DMS53 (cell line): ENCODE measurements at places on chromosomes 6 and 20.

DNA sequence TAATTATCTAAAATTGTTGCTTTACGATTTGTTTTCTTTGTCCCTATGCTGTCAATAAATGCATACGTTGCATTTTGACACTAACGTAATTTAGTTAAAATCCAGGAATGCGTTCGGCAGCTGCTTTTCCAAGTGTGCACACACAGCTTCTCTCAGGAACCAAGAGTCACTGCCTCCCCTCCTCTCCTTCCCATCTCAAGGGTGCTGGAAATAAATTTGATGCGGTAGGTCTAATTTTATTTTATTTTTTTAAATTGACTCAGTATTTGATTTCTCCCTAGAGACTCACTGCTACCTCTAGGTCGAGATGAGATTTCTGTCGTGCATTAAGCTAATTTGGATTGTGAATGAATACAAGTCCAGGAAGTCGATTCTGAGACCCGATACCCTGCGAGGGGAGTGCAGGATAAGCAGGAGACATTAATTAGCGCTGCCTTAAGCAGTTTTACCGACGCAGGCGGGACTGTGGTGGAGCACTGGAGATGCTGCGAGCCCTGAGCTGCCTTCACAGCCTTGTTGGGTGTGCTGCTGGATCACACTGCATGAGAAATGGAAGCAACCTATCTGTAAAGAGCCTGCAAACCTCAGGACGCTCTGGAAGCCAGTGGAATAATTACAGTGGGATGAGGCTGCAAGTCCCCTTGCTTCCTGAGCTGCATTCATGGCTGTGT lies 381.2 kb downstream of the C6orf118 start:
- DNase-seq = no peak

- DNase-seq = no peak
These were observed 65.2 kb upstream of the PIM1 start for GRCh38 chr6:37104824-37105147.

DNA sequence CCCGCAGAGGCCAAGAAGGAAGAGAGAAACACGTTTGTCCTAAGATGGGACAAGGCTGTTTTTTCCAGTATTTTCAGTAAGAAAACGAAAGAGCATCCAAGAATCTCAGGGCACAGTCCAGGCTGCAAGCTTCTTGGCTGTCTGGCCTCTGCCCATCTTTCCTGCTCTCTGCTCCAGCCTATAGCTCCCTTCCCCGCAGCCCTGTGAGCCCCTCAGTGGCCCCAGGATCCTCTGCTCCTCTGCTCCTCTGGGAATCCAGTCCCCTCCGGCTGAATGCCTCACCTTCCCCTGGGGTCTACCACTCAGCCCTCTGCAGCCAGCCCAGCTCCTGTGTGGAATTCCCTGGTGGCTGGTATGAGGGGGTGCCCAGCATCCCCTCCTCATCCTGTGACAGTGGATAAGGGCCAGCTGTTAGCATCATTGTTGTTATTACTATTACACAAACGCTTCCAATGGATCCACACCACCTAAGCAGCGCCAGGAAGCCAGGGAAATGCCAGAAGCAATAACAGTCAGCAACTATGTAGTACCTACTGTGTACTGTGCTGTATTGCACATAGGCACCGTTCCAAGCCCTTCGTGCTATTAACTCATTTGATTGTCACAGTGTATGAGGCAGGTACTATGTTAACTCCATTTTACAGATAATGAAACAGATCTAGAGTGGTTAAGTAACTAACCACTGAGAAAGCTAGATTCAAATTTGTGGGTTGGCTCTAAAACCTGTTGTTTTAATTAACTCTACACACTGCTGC lies 60.3 kb upstream of the PTPN1 start:
- no peak for DNase-seq

GRCh38 chr6:163083141-163083540 lies 331.4 kb upstream of the QKI start:
- no peak for DNase-seq

GRCh38 chr6:28353356-28353755 lies 3.6 kb downstream of the ZKSCAN3 start:
- DNase-seq = peak; percentile 66

DNA sequence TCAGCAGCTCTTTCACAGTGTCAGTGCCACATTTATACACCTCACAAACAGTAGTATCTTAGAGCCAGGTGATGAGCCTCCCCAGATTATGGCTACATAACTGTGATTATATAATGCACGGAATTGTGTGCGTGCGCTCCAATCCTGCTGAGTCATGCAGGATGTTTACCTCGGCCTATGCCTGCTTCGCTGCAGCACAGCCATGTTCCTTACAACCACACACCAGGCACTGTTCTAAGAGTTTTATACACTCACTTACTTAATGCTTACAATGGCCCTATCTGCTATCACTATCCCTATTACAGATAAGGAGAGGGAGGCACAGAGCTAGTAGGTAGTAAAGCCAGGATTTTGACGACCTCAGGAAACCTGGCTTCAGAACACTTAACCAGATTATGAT lies 7.3 kb downstream of the ZKSCAN3 start:
- DNase-seq = peak; percentile 41

- peak; percentile 79 for DNase-seq
These were observed 219.1 kb upstream of the STXBP5 start for GRCh38 chr6:146985111-146985510.

- peak; percentile 90 for DNase-seq
These were observed 289 bp downstream of the FOXP4 start for GRCh38 chr6:41546475-41546865.

DNA sequence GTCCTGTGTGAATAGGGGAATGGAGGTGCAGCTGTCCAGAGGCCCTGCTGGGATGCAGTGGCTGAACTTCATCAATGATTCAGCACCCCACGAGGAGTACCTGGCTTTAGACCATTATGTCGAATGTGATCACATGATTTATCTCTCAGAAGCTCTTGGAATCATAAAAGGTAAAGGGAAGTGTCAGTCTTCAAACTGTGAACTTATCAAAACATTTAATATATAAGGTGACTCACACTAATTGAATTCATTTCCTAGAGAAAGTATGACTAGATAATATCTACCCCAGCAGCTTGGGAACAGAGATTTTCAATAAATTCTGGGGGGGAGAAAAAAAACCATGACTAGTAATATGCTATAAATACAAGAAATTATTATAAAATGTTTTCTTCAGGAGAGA lies 29.5 kb downstream of the ALDH8A1 start:
- DNase-seq = no peak

GRCh38 chr20:32628960-32629530 lies 43.9 kb upstream of the NOL4L start:
- DNase-seq = peak; percentile 32

DNA sequence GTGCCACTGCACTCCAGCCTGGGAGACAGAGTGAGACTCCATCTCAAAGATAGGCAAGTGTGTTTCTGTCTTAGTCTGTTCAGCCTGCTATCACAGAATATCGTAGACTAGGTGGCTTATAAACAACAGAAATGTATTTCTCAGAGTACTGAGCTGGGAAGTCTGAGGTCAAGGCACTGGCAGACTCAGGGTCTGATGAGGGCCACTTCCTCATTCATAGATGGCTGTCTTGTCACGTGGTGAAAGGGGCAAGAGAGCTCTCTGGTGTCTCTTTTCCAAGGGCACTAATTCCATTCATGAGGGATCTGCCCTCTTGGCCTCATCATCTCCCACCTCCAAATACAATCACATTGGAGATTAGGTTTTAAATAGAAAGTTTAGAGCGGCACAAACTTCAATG lies 95.6 kb upstream of the PHACTR3 start:
- no peak for DNase-seq

DNA sequence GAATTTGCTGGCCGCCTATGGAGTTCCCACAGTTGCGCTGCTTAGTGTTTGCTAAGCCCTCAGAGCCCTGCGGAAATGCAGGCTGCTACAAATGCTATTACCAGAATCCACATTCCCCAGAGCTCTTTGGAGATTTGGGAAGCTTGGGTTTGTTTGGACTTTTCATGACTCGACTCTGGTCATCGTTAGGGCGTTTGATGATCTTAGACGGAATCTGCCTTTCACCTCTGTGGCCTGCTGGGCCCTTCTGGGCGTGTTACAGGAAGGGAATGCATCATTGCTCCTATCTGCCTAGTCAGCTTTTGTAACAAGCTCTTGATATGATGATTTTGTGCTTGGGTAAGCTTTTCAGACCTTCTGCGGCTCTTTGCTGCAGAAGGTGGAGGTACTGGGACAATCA lies 50.8 kb downstream of the EYA2 start:
- DNase-seq = no peak

DNA sequence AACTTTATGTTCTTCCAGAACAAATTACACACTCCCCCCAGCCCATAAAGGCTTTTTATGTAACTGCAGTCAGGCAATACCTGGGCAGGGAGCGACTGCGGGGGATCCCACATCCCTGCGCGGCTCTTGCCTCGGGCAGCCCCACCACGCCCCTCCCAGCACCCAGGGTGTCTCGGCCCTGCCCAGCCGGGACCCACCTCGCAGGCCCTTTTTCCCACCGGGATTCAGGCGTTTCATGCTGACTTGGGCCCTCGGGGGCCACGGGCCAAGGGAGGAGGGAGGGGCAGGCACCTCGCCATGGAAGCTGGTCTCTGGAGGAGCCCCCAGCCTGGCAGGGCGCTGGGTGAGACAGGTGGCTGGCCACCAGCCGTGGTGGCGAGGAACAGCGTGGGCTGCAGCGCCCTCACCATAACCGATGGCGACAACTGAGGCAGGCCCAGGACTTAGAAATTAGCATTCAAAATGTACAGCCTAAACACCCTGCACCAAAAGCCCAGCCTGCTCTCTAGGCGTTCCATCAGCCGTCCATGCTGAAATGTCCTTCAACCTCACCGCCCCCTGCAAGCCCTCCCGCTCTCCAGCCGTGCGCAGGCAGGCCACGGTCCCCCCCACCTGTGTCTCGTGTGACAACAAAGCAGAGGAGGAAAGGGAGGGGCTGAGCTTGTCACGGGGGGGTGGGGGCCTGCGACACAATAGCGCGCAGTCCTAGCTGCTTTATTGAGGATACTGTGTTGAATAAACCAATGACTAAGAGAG lies 15.1 kb upstream of the FOXC1 start:
- no peak for DNase-seq

DNA sequence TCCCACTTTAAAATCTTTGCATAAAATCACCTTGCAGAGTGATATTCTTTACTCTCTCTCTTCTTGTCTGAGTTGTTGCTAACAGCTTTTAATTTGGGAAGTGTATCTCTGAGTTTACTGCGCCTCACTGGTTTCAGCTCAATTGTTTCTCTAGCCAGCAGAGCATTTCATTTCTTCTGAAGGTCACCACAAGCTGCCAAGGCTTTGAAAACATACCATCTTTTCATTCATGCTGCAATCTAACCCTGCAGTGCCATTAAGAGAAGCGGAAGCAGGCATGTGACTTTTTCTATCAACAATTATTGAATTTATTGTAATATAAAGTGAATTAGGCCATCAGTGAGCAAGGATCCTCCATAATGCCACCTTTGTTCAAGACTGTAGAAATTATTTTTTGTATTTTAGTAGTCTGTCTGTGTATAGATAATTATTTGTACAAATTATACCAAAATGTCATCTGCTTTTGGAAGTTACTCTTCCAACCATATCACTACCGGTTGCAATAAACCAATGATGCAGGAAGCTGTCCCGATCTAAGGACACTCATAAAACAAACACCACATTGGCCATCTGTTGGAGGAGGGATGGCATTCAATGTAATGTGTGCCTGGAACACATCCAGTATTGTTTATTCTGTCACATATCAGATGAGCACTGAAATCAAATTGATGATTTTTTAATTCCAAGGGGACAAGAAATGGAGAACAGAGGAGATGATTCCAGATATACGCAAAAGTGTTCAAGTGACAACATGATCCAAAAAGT lies 26.8 kb downstream of the HS3ST5 start:
- DNase-seq = peak; percentile 40

GRCh38 chr6:142326540-142326939 lies 24.7 kb downstream of the ADGRG6 start:
- DNase-seq = no peak

DNA sequence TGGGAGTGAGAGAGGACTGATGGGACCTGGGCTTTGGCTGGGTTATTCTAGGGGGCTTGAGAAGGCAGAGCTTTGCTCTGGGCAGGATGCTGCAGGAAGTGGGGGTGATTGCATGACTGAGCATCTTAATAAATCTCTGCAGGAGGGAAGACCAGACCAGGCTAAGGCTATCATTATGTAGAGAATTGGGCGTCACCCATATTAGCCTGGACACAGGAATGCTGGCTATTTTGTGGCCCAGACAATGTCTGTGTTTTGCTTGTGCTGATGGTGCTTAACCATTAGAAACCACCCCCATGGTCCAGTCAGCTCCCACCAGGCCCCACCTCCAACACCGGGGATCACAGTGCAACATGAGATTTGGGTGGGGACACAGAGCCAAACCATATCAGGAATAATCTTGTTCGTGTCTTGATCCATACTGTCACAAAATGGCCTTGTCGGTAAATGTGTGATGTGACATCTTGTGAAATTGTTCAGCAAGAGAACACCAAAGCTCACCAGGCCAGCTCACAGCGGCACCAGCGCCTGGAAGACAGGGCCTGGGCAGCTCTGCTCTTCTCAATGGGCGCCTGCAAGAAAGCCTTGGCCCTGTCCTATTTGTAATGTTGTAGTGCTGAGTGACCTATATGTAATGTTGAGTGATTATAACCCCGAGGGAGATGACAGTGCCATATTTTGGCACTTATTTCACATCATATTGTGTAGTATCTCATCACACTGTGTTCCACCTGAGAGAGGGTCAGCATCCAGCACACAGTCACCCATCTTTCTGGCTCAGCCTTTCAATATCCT lies 211.8 kb downstream of the QKI start:
- DNase-seq = no peak

- no peak for DNase-seq
These were observed 45.7 kb downstream of the PREX1 start for GRCh38 chr20:48782053-48782452.

- DNase-seq = no peak
These were observed 258.1 kb downstream of the TAF4 start for GRCh38 chr20:61807471-61808160.

DNA sequence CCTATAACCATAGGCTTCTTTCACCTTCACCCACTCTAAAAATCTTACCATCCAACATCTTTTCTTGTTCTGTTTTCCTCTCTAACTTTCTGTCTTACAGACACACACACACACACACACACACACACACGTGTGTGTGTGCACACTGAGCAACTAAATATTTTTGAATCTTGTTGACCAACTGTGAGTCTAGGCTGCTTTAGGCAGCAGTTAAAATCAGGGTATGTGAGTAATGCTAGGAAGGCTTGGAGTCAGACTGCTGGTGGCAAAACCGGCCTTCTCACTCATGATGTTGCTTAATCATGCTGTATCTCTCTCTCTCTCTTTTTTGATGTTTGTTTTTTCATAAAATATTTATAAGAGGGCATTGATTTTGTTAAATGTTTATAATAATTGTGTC lies 103.1 kb upstream of the TBX18 start:
- no peak for DNase-seq

- no peak for DNase-seq
These were observed 323.2 kb downstream of the LRFN2 start for GRCh38 chr6:40263970-40264369.

DNA sequence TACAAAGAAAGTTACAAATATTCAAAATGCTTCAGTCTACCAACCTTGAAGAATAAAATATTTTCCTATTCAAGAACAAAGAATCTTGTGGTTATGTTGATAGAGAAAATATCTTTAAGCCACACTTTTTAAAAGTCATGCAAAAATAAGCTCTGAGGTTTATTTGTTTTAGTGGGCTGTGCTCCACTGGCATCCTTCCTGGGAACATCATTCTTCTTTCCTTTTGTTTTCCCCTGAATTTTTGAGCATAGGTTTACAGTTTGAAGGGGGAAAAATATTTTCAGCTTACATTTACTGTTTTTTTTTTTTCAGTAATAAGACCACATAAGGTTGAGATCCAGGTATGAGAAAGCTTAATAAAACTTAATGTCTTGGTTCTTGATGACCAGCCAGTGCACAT lies 72.0 kb upstream of the BACH2 start:
- DNase-seq = no peak
